Upper lobe of left lung (tissue), 6 donors: ENCODE measurements at places on chromosomes 5 and 9. TPM values are rescaled to one million over a fixed set of nuclear protein-coding genes. Genes with fewer than 3 reads are reported as not detected.

Gene ARHGEF37
- total RNA-seq = 9.4 TPM

DNA sequence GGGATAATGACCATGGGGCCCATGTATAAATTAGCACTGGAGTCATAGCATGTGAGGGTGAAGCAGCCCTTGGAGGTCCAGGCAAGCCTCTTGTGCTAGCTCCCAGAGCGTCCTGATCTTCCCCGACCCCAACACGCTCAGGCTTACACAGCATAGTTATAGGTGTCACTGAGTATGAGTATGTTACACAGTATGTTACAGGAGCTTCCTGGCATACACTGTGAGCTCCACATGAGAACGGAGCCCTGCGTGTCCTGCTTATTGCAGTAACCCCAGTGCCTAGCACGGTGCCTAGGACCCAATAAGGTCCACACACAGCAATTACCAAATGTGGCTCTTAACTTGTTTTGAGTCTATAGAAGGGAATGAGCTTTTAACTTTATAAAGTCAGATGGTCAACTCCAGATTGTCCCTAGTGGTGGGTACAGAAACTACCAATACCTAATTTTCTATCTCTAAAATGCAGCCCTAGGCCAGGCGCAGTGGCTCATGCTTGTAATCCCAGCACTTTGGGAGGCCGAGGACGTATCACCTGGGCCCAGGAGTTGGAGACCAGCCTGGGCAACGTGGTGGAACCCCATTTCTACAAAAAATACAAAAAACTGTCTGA is 64.1 kb downstream of the PLAC8L1 start:
- H3K4me3 ChIP-seq = no peak overlapping the region
- no peaks in the 10 kb centered on the region for H3K4me1 ChIP-seq
- no peak for DNase-seq
- no peaks in the 10 kb centered on the region for H3K27me3 ChIP-seq
- H3K36me3 ChIP-seq = no peaks in the 10 kb centered on the region

DNA sequence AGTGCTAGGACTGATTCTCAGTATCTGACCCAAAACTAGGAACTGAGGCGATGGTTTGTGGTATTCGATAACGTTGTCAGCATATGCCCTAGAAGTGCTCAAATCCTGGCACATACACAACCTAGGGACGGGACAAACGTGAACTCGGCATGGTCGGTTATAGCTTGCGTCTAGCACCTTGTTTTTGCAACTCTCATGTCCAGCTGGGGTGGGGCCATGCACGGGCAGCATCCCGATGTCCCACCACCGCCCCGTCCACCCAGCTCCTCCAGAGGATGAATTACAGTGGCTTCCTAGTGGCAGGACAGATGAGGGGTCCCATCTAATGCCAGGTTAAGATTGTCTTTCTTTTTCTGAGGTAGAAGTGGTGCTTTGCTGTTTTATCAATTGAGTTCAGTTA is 31.6 kb downstream of the PROP1 start:
- no peaks in the 10 kb centered on the region for H3K4me1 ChIP-seq
- no peaks in the 10 kb centered on the region for H3K36me3 ChIP-seq
- no peak overlapping the region for H3K4me3 ChIP-seq
- H3K27me3 ChIP-seq = no peaks in the 10 kb centered on the region
- no peak for DNase-seq

GRCh38 chr9:134026581-134026980 is 1.3 kb downstream of the BRD3OS start:
- H3K36me3 ChIP-seq = peaks cover 27% of the 10 kb centered on the region
- H3K4me1 ChIP-seq = peaks cover 9% of the 10 kb centered on the region
- no peak for DNase-seq
- no peak overlapping the region for H3K27ac ChIP-seq
- H3K4me3 ChIP-seq = no peak overlapping the region

GRCh38 chr9:27292659-27293405 is 4.1 kb downstream of the EQTN start:
- H3K36me3 ChIP-seq = no peaks in the 10 kb centered on the region
- no peaks in the 10 kb centered on the region for H3K4me1 ChIP-seq
- H3K4me3 ChIP-seq = no peak overlapping the region
- DNase-seq = no peak

- H3K4me1 ChIP-seq = peaks cover 3% of the 10 kb centered on the region
- H3K4me3 ChIP-seq = no peak overlapping the region
- no peak overlapping the region for H3K27ac ChIP-seq
- no peaks in the 10 kb centered on the region for H3K27me3 ChIP-seq
- no peaks in the 10 kb centered on the region for H3K36me3 ChIP-seq
- DNase-seq = no peak
Measured at GRCh38 chr5:81486711-81487110, 92.8 kb upstream of the ACOT12 start.
